Activated T-helper 2 cell treated with anti-CD3 and anti-CD28 coated beads, Interferon-gamma antibody, Interleukin-2, Interleukin-4, amounts not matched to agents 10 μg/mL and 5 μg/mL and 100 μg/mL, durations not matched to agents 14 hours and 24 hours and 36 hours (primary cell): ENCODE measurements at places on chromosomes 12 and 14. TPM values are rescaled to one million over a fixed set of nuclear protein-coding genes. Genes with fewer than 3 reads are reported as not detected.

DNA sequence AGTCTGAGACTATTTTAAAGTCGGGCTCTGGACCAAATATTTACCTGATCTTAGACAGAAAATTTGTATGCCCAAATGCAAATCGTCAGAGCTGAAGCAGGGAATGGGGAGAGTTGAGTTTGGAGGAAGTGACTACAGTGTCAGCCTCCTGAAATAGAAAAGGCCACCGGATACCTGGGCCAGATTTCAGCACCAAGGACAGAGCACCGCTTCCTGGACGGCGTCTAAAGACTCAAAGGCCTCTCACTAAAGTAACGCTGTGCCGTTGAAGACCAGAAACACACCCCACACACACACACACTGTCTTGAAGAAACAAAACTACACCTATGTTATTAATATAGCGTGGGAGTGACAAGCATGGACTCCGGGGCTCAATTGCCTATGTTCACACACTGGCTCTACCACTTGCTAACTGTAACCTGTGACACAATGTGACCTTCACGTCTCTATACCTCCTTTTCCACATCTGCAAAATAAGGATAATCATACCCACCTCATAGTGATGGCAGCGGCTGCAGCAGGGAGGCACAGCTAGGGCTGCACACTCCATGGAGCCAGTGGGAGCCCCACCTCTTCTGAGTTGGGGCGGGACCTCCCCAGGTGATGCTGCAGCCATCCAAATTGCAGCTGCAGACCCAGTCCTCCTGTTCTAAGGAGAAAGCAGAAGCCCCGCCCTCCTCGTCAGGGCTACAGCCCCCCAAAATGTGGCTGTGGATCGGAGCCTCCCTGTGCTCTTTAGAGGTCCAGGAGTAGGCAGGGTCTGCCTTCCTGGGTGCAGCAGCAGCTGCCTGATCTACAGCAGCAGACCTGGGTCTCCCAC, 35.6 kb downstream of the KRT76 start:
- peaks cover 9% of the 10 kb centered on the region for H3K27me3 ChIP-seq
- no peak overlapping the region for H3K27ac ChIP-seq
- H3K4me3 ChIP-seq, result no peak overlapping the region
- H3K36me3 ChIP-seq, result no peaks in the 10 kb centered on the region

GRCh38 chr14:66038618-66039017, 447.6 kb upstream of the CCDC196 start:
- H3K4me1 ChIP-seq, result no peaks in the 10 kb centered on the region
- no peak for DNase-seq
- peaks cover 19% of the 10 kb centered on the region for H3K27me3 ChIP-seq
- H3K27ac ChIP-seq, result no peak overlapping the region
- no peaks in the 10 kb centered on the region for H3K36me3 ChIP-seq

DNA sequence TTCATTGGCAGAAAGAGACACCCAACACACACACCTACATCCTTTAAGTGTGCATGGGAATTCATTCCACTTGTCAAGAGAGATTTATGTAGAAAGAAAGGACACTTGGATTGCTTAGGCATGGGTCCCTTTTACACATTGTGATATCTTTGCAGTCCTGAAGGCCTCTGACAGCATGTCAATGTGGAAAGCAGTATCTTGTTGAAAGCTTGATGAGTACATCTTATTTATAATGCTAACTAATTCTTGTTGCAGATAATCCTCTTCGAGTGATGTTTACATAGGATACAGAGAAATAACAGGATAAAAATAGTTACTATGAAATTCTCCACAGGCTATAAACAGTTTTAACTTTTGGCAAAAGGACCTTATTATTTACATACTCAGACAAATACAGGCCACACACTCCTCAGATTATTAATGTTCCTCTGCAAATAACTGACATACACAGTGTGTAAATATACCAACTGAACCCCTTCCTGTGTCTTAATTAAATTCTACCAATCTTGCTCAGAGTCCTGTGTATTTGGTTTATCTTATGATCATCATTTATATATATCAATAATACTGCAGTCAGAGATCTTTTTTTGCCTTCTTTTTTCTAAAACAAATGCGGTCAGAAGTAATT, 111.8 kb upstream of the DIO2 start:
- no peak overlapping the region for H3K4me3 ChIP-seq
- no peak overlapping the region for H3K27ac ChIP-seq
- H3K36me3 ChIP-seq, result no peaks in the 10 kb centered on the region
- no peak for DNase-seq
- H3K4me1 ChIP-seq, result no peaks in the 10 kb centered on the region
- H3K27me3 ChIP-seq, result no peaks in the 10 kb centered on the region

DNA sequence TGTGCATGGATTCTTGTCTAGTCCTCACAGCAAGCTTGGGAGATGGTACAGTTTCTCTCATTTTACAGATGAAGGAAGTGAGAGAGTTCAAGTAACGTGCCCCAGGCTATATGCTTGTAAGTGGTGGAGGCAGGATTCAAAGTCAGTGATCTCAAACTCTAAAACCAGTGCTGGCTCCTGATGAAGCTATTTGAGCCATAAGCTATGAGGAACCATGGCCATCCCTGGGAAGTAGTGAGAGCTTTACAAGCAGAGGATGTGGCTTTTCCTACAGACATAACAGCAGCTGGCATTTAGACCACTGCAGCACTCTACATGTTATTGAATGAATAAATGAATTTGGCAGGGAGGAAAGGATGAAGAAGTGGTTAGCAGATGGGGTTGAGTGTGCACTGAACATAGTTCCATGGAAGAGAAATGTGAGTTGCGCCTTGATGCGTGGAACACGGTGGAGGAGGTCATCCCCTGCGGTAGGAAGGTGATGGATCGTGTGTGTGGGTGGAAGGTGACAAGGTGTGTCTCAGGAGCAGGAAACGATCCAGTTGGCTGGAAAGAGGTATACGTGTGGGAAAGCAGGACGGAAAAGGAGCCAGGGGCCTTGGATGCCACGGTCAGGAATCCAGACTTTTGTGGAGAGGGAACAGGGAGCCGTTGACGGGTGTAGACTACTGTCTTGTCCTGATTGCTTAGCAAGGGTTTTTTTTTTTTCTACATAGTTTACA, 65.2 kb downstream of the RFX4 start:
- no peaks in the 10 kb centered on the region for H3K36me3 ChIP-seq
- H3K4me1 ChIP-seq, result no peaks in the 10 kb centered on the region
- H3K4me3 ChIP-seq, result no peak overlapping the region

MMP19 gene
- total RNA-seq, result not detected in 2 replicates

CDC42BPB gene
- 2.3 and 3.5 TPM in 2 replicates for total RNA-seq

ACSS3 gene
- total RNA-seq, result not detected in 2 replicates

HPD gene
- total RNA-seq, result not detected in 2 replicates

SIX6 gene
- not detected in 2 replicates for total RNA-seq
